ENCODE measurements at places on chromosomes 6 and 20.
A peak's percentile ranks its signal among the peaks of the same experiment; 100 is the strongest.

DNA sequence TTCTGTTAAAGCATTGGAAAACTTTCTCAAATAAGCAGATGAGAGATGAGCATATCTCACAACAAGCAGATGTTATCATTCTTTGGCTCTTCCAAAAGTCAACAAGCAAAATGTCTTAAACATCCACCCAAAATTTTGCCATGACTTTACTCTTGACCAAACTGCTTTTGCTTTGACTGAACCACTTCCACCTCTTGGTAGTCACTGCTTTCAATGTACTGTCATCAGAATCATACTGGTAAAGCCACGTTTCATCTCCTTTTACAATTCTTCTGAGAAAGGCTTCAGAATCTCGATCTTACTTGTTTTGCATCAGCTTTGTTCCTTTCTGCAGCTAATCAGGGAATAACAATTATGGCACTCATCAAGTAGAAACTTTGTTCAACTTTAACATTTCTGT, 498.5 kb upstream of the GJE1 start:
- DNase-seq = no peak

GRCh38 chr6:44349904-44350649, 7.6 kb downstream of the SPATS1 start:
- DNase-seq = no peak

GRCh38 chr6:30884521-30885480, 482 bp downstream of the DDR1 start:
- peak; percentile 45 for DNase-seq

DNA sequence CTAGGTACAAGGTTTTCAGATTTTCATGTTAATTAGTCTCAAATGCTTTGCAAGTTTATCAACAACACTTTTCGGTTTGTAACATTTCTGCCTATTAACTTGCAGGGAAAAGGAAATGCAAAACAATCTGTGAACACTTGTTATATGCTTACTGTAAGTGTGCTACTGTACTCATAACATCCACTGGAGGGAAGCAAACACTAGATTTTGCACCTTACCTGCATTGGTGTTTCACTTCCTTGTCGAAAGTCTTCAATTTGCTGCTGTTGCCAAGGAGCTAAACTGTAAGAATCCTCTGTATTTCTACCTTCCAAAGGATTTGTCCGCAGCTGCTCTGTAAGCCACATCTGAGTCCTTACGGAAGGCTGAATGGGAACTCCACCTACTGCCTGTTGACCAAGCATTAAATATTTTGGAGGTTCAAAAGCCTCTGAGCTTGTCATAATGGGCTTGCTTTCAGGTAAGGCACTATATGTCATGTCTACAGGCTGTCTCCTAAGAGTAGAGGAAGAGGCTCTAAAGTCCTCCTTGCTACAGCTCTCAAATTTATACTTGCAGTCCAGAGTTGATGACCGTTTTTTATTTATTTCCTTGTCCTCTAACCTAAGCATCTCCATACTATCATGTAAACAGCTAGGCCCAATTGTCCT, 17.3 kb downstream of the PLN start:
- DNase-seq = no peak

DNA sequence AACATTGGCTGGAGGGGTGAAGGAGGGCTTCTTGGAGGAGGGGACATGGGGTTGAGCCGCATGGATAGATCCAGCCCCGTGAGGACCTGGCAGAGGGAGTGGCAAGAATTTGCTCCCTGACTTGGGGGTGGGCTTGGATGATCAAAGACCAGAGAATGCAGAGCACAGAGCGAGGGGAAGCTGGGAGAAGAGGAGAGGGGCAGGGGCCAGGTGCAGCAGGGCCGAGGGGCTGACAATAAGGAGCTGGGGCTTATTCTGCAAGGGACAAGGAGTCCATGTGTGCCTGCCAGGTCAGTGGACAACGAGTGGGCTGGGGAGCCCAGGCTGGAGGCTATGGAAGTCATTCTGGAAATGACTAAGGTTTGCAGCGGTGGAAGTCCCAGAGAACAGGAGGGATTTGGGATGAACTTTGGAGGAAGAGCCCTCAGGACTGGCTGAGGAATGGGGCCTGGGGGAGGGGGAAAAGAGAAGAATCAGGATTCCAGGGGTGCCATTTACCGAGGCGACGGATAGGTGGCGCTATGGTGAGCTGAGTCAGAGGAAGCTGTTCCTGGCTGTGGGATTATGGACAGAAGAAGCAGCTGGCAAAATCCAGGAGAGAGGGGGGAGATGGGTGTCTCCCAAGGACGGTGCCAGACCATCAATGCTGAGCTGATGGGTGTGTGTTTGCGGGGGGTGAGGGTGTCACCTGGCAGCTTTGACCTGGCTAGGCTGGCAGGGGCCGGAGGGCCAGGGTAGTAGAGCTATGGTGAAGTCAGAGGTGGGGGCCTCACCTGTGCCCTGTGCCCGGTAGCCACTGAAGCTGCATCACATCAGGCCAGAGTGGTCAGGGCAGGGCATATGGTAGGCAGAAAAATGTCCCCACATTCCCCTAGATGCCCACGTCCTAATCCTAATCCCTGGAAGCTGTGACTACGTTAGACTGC, 7.8 kb downstream of the KCNG1 start:
- DNase-seq = peak; percentile 26

- no peak for DNase-seq
Observed at GRCh38 chr20:15799871-15800270, 773.4 kb downstream of the KIF16B start.

DNA sequence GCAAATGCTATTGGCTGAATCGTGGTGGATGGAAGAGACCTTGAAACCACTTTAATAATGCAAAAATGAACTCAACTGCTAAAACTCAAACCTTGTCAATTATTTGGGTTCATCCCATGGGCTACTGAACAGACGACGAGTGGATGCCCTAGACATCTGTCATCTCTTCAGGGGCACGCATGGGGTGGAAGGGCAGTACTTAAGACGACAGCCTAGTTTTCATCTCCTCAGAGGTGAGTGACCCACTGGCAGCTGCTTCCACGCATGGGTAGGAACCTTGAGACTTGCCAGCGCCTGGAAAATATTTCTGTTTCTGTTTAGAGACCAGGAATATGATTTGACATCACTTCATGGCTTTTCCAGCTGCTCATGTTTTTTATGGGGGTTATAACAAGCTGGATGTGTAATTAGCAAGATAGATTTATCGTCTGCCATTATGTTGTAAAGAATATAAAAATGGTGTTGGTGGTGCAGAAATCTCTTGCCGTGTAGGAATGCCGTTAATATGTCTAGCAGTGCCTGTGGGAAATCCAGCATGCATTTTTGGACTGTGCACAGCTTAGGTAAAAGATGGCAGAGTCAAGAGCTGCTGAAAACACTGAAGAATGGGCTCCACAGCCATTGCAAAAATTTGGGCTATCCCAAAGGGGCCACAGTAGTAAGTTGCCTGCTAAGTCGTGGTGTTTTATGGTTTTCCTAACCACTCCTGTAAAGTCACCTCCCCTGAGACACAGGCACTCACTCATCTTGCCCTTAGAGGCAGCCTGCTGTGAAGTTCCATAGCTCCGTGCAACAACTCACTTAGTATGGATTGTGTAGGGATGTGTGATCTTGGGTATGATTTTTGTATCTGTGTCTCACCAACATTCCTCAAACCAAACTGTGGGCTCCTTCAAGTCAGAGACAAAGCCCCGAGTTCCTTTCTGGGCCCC, 203.3 kb downstream of the EYA2 start:
- no peak for DNase-seq

DNA sequence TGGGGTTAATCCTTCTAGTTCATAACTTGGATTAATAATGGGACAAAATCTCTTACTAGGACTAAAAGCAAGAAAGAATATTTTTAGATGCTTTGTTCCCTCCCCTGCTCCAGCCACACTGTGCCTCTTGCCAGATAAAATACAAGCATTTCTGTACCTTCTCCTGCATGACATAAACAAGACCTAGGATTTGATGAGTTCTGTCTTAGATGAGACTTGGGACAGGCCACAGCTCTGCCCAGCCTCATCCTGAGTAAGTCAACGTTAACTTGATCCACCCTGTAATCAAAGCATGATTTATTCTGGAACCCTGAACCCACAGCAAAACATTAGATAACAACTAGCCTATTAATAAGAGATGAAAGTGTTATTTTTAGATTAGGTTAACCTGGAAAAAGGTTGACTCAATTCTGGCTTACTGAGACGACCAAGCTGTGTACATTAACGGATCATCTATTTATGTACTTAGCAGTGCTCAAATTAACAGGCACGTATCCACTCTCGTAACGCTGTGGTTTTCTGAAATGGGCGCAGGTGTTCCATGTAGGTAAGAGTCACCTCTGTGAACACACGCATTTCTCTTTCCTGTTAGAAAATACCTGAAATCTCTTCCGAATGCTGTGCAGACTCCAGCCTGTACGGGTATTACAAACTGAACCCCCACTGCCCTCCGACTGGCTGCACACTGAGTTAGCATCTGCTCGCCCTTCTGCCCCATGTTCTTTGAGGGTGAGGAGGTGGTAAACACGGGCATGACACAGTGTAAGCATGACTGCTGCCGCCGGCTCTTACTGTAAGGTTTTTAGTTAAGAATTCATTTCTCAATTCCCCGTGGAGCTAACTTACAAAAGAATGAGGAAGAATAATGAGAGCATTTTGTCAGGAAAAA, 132.1 kb upstream of the FOXQ1 start:
- DNase-seq = no peak

- no peak for DNase-seq
Observed at GRCh38 chr6:24415753-24416152, 13.0 kb downstream of the MRS2 start.

DNA sequence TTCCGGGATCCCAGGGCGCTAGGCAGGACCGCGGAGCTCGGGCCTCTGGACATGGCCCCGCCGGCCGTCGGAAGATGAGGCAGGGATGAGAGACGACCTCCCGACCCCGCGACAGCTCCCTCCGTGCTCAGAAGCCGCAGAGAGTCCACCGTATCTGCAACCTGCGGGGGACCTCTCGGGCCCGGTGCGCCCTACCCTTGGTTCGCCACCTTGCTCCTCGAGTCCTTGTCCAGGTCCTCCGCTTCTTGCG, 301 bp downstream of the PPP1R3D start:
- no peak for DNase-seq

DNA sequence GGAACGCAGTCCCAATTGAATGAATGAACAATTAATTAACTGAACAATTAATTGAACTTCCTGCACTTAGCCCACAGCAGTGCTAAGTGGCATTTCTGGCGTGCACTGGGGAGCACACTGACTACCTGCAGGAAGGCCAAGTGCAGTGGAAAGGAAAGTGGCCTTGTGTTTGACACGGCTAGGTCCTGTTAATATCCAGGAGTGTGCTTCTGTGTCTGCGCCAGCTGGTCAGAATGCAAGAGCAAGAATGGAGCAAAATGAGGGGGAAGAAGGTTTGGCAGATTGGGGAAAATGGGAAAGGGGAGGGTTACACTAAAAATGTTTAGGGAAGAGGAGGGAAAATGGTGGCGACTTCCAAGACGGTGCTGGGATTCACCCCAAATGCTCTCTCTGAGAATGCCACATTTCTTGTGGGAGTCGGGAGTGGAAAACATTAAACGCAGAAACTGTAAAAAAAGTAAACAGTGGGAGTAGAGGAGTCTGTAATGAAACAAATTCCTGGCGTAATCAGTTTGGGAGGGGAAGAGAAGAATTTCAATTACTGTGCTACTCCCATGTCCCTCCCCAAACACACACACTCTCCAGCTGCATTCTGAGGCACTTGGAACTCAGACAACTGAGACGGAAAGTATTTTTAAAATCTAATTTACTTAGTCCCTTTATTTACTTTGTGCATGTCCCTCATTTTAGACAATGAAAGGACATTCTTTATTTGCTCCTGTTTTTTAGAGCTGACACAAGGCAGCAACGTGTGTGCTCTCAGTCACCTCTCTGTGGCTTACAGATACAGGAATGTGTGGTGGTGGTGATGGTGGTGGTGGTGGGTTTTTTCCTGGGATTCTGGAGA, 64.1 kb downstream of the CLIC5 start:
- no peak for DNase-seq

GRCh38 chr6:44869321-44869897, 458.7 kb upstream of the RUNX2 start:
- DNase-seq = no peak

- no peak for DNase-seq
Observed at GRCh38 chr6:41917528-41917927, 3.4 kb downstream of the MED20 start.

DNA sequence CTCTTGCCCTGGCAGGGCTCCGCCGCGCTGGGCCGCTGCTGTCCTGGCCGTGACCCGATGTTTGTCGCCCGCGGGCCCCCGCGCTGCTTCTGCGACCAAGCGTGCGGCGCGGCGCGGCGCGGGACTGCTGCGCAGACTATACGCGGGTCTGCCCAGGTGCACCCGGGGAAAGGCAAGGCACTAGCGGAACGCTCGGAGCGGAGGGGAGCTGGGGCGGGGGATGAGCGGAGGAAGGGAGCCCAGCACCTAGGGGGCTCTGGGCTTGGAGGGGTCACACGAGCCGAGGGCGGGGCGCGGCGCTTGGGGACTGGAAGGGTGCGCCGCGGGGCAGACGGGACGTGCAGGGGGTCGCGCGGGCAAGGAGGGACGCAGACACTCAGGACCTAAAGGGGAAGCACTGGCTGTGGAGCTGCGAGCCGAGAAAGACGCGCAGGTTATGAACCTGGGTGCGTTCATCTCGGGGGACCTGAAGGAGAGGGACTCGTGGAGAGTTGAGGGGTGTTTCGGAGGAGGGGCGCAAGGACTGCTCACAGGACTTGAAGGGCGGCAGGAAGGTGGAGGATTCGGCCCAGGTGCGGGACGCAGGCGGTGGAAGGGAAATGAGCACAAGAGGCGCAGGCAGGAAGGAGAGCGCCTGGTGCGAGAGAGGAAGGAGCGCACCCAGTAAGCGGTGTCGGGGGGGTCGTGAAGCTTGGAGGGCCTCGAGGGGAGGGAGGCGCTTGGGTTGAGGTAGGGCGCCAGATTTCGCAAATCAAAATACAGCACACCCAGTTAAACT, 40.8 kb upstream of the ZNFX1 start:
- DNase-seq = no peak

DNA sequence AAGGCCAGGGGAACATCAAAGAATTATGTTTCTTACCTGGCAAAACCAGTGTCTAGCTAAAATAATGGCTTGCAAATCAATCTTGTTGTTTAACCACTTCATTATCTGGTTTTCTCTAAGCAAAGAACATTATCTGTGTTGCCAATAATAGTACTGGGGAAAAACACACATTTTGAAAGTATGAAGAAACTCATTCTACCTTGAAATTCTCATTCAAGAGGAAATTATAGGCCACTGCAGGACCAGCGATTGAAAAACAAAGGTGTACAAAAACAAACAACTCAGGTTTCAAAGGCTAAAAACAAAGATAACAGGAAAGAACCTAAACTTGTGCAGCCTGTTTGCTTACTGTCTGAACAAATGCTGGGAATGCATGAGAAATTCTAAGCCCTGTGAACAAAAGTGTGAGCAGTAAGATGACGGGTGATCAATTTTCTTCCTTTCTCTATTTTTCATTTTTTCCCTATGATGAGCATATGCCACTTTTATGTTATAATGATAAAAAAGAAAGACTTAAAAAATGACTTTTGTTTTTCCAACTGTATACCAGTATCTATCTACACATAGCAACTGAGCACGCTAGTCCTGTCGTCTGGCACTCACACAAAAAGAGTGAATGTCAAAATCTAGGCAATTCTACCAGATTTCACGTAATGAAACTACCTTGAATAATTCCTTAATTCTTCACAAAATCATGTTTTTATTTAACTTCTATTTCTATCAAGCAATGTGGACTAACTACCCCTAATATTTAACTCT, 117.9 kb downstream of the SGK1 start:
- DNase-seq = no peak

GRCh38 chr6:138334000-138334399, 43.7 kb upstream of the SMIM28 start:
- no peak for DNase-seq

GRCh38 chr6:109036574-109037294, 57.9 kb downstream of the SESN1 start:
- no peak for DNase-seq
